Stimulated activated CD8-positive, alpha-beta memory T cell treated with anti-CD3 and anti-CD28 coated beads, Interleukin-4, amount 100 ng/mL, for 48 hours (primary cell): ENCODE measurements at places on chromosomes 7 and 10.
A peak's percentile ranks its signal among the peaks of the same experiment; 100 is the strongest.

DNA sequence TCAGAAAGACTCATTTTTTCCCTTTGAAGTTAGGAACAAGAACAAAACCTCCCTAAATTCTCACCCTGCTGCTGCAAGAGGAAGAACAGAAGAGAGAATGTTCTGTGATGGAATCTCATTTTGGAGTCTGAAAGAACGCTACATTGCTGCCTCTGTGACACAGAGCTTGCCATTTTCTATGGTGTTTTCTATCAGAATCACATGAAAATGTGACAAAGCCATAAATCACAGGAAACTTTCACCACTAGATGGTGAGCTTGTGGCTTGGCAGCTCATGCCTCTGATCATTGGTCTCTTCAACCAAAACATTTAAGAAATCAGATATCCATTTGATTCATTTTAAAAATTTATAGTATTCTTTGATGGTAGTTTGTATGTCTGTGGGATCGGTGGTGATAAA, 82.9 kb downstream of the CADPS2 start:
- no peak for DNase-seq

DNA sequence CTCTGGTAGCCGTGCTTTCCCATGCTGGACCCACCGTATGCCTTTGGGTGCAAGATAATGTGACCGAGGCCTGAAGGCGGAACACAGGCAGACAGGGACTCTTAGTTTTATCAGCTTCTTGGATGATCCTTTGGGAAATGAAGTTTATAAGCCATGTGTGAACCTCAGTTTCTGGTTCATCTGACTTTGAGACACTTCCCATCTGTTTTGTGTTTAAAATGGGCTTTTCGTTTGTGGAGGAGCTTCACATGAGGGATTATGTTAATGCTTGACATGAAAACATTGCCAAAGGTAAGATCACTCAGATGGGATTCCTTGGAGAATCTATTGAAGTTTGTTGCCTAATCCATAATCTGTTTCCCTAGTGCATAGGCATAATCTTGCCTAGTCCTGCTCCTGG, 249.8 kb upstream of the LYZL1 start:
- DNase-seq: no peak

GRCh38 chr7:17991866-17992648, 35.6 kb downstream of the PRPS1L1 start:
- DNase-seq: peak; percentile 53

GRCh38 chr10:96227206-96227605, 44.2 kb downstream of the BLNK start:
- no peak for DNase-seq

GRCh38 chr7:126993626-126994213, 259.0 kb downstream of the GRM8 start:
- no peak for DNase-seq

DNA sequence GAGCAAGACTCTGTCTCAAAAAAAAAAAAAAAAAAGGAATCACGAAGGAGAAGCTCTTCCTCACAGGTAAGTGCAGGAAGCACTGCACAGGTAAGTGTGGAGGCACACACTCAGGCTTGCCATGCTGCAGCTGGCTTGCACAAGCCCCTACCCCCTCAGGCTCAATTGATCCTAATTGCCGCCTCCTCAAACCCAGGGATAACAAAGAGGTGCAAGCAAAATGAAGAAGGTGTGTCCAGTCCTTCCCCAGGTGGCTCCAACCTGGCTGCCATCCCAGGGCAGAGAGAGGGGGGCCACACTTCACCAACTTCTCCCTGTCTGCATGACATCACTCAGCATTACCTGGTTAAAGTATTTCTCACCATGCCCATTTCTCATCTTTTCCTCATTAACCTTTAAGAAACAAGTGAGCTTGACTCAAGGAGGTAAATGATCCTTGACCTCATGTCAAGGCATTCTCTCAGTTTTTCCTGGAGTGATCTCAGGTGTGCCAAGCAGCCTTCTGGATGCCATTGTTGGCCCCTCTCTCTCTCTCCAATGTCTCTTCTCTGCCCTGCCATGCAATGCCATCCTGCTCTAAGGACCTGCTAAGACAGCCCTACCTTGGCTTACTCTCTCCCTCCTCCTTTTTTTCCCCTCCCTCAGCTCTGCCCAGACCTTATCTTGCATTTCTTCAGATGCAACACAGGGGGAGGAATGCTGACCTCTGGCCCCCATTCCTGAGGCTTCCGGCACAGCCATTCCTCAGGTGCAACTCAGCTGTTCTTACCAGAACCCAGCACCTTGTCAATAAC, 13.0 kb upstream of the TRPV6 start:
- no peak for DNase-seq

DNA sequence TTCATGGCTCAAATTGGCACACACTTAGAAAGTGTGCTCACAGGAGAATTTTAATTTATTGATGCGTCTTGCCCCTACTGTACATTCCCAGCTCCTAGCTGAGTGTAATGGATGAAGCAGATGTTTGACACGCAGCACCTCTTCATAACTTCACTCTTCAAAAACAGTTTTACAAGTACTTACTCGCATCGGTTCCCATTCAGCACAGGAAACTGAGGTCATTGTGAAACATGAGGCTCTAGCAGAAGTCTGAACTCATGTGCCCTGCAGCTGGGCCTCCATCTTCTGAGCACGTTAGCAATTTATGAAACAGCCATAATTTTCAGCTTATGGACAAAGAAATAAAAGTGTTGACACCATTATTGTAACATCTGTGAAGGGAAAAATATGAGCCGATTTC, 558.9 kb upstream of the MGMT start:
- no peak for DNase-seq

GRCh38 chr7:121198502-121198901, 130.3 kb upstream of the WNT16 start:
- no peak for DNase-seq

DNA sequence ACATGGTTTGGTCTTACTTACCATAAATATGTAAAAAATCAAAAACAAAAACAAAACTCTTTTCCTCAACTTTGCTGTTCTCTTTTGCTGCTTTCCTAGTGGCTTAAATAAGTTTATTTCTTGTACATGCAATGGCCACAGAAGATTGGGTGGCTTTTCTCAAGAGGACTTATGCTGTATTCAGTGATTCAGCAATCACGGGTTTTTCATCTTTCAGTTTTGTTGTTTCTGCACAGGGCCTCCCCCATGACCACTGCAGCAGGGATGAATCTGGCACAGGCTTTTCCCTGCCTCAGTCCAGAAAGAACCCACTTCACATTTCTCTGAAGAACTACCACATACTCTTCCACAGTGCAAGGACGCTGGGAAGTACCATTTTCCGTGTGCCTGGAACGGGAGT, 355.0 kb downstream of the RNLS start:
- DNase-seq: no peak

DNA sequence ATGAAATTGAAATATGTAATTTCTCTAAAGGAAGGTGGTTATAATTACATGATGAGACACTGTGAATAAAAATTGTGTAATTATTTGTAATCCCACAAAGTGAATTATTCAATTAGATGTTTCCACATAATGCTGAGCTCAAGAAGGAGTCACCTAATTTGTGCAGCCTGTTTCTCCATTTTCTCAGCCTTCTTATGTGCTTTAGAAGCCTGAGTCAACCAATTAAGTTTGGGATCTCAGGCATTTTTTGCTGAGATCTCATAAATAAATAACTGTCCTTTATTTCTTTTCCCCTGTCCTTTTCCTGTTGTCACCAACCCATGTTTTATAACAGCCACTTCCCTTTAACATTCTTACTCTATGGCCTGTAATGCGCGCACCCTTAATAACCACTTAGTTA, 506.5 kb upstream of the SEMA3D start:
- DNase-seq: no peak

- no peak for DNase-seq
These were observed 350.6 kb downstream of the TFEC start for GRCh38 chr7:115679976-115680375.

- DNase-seq: peak; percentile 59
These were observed 14.4 kb downstream of the ALKBH4 start for GRCh38 chr7:102450242-102450641.

DNA sequence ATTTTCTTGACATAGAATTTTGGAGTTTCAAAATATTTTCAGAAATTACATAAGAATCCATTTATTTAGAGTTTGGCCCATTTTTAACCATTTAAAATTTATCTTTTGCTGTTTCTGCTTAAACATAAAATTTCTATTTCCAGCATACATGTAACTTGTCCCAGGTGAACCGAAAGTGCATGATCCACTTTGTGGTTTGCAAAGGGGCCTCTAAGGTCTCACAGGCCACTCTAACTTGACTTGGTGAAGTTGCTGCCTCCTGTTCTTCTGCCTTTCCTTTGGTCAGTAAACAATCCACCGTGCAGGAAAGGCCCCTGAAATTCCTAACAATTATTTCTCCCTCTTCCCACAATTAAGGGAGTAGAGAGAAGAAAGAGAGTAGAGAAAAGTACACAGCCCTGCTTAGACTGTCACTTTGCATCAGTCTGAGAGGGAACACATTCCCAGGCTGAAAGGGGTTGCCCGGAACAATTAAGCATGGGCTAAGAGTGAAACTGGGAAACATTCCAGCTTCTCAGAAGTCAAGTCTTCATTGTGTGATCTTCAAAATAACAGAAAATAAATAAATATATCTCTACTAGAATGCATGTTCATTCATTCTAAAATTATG, 79.5 kb upstream of the SEMA3A start:
- DNase-seq: no peak

- DNase-seq: no peak
These were observed 93.4 kb downstream of the RNF216 start for GRCh38 chr7:5687936-5688630.

DNA sequence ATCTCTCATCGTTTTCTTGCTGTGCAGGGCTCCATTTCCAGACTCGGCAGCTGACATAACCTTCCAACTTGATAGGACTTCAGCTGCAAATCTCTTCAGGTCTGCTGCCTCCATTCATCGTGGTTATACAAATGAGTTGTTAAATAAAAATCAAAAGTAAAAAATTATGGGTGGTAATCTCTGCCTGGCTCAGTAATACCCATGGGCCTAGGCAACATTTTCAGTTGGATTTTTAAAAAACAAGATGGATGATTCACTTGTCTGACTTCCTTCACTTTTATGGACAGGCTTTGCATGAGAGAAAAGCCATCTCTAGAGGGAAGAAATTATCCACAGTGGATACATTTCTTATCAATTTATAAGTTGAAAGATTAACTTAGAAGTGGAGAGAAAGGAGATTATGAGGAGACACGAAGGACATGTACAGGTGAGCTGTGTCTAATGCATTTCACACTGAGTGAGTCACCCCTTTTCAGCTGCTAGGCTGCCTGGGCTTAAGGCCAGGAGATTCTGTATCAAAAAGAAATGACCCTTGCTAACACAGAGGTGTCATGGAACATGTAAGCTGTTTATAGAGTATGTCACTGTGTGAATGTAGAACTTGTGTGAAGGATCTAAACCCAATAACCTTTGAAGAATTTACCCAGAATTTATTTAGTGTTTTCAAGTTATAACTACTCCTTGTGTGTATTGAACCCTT, 495.1 kb downstream of the AUTS2 start:
- DNase-seq: no peak

DNA sequence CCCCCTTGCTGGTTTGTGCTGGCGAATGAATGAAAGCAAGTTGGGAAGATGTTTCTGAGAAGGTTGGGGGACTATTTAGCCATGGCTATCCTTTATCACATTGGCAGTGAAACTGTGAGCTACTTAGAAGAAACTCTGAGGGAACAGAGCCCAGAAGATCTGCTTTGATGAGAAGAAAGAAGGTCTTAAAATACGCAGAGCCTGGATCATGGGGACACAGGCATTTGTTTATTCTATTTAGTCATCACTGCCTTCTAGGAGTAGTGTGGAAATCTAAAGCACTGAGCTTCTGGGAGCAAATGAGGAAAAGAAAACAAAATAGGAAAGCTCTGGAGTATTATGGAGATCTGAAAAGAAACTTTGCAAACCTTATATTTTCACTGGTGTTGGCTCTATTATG, 28.5 kb downstream of the CPED1 start:
- DNase-seq: no peak

DNA sequence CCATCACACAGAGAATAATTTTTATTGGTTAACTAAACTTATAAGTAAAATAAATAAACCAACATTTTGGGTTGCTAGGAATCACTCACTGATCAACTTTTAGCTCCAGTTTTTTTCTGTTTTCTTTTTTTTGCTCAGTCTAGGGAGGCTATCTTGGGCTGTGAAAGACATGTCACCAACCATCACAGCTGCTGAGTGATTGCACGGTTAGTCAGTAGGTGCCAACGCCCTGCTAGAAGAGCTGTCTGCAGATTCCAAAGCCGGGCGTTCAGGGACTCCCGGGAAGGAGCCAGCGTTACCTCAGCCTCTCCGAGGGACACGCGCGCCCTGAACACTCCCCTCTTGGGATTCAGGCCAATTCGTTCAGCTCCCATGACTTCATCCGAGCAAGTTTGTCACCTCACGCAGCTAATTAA, 604 bp upstream of the STAM start:
- DNase-seq: no peak

GRCh38 chr7:96359876-96360275, 38.0 kb upstream of the SLC25A13 start:
- no peak for DNase-seq

DNA sequence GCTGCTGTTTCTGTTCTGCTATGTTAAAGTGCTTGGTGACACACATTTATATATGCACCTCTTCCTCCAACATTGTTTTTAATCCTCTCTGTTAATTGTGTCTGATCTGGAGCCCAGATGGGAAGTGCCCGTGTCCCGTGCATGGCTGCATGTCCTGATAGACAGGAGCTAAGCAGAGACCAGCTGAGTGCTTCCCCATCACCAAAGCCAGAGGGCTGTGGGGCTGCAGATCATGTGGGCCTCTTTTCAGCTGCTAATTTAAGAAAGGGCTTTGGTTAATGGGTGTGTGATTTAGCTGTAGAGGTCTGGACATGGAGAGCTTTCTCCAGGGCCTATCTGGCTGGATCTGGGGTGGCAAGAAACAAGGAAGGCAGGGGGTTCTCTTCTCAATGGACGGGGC, 96.5 kb upstream of the NPS start:
- no peak for DNase-seq

GRCh38 chr10:103843045-103843444, 12.3 kb downstream of the SH3PXD2A start:
- DNase-seq: no peak

GRCh38 chr10:15461353-15462108, 90.4 kb upstream of the FAM171A1 start:
- no peak for DNase-seq

- DNase-seq: no peak
These were observed 751.6 kb downstream of the GRID1 start for GRCh38 chr10:85614981-85615380.
